ENCODE measurements at places on chromosomes 2 and 18.

DNA sequence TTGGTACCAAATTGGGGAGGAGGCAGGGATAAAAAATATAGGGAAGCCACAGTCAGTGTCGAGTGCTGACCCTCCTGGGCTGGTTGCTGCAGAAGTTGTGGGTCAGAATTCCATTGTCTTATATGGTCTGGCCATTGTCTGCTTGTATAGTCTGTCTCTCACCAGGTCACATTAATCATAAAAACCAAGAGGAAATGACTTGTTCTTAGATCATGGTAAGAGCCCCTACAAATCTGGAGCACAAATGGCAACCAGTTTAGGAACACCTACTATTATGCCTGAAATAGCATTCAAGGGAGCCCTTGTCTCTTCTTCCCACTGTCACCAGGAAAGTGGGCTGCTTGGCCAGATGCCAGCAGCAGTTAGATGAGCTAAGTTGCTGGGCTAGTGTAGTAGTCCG lies 119.7 kb upstream of the RMP24 start:
- DNase-seq, result no peak

- peak; percentile 92 for DNase-seq
Measured at GRCh38 chr18:8982416-8983183, 119.9 kb upstream of the NDUFV2 start.

- DNase-seq, result no peak
Measured at GRCh38 chr2:20231159-20231558, 6.2 kb upstream of the SDC1 start.

GRCh38 chr18:41932899-41933298 lies 22.1 kb upstream of the PIK3C3 start:
- no peak for DNase-seq

DNA sequence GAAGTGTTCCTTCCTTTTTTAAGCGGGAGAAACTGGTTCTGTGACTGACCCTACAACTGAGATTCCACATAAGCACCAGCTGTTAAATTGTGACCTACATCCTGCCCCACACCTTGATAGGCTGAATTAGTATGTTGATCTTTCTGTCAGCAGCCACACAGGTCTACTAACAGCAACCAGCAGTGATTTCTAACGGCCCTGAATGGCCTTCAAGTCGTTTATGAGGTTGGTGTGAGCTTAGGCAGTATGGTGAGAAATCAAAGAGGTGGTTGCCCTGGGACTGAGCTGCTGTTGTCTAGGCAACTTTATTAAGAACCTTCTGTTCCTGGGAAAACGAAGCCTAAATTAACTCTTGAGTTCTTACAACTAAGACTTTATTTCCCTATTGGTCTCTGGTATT lies 197.2 kb upstream of the FSHR start:
- DNase-seq, result no peak

DNA sequence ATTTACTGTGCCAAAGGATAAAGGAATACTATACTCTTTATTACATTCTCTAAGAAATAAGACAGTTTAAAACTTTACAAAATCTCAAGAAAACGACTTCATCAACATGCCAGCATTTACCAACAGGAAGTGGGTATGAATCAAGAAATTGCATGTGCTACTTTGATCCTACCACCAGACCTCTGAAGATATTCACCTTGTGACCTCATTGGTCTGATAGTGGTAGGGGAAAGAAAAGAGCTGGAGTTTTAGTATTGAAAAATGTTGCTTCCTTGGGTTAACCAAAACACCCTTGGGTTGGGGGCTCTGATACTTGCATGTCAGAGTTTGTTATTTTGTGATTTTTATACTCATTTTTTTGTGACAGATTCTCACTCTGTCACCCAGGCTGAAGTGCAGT lies 84.1 kb upstream of the LPIN2 start:
- no peak for DNase-seq
